Daoy (cell line): ENCODE measurements at places on chromosomes 7 and 10. TPM values are rescaled to one million over a fixed set of nuclear protein-coding genes. Genes with fewer than 3 reads are reported as not detected.
A peak's percentile ranks its signal among the peaks of the same experiment; 100 is the strongest.

GRCh38 chr7:1033546-1034145 lies 10.7 kb upstream of the GPR146 start:
- DNase-seq, result no peak

- no peak for DNase-seq
Observed at GRCh38 chr10:107898392-107898791, 733.9 kb upstream of the SORCS1 start.

DNA sequence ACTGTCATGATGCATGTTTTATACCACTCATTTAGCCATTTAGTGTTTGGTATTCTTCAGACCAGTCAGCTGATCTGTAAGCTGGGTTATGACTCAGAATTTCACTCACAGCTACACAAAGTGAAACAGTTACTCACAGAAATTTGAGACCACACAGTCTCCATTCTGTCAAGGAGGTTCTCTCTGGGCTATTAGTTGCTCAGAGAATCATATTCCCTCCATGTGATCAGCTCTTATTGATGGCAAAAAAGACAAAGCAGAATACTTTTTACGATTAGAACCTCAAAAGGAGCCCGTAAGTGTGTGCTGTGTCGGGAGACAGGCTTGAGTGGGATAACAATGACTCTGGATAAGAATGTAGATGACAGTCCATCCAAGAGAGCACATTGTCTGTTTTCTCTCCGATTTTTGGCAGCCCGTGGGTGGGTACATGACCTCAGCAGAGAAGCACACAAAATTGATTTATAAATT lies 277.6 kb upstream of the SORCS1 start:
- DNase-seq, result no peak

- no peak for DNase-seq
Observed at GRCh38 chr7:96870185-96870584, 135.2 kb upstream of the DLX6 start.

- DNase-seq, result no peak
Observed at GRCh38 chr7:116792813-116793212, 69.6 kb upstream of the CAPZA2 start.

DNA sequence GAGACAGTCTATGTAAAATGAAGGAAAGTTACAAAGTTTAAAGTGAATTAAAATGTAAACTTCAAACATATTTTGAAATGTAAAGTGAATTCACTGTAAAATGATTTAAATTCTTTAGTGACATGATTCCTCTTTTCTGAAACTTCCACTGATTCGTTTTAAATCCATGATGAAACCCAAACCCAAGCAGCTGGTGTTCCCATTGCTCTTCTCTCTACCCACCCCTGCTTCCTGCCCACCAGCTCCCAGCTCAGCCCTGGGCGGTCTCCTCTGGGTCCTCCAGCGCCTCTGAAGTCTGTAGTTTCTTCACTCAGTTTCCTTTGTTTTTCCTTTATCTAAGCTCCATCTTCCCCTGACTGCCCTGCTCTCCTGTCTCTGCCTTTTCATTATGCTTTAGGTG lies 175.9 kb downstream of the SNX10 start:
- no peak for DNase-seq

DNA sequence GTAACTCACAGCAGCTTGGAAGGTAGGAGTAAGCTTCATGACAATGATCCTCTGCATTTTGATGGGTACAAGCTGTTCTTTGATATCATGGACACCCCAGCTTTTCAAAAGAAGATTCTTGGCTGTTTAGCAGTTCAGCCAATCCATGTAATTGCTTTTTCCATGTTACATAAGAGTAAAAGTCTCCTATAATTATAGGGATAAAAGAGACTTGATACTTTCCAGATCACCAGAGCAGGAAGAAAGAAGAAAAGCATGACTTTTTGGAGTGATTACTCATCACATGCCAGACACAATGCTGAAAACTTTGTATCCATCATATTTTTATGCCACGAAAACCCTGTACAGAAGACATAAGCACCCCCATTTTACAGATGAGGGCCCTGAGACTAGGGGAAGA lies 1049.7 kb downstream of the NRG3 start:
- no peak for DNase-seq

GRCh38 chr7:2710286-2710655 lies 22.3 kb downstream of the AMZ1 start:
- DNase-seq, result no peak

GRCh38 chr7:138770904-138771303 lies 26.9 kb upstream of the TMEM213 start:
- no peak for DNase-seq

GRCh38 chr10:128217136-128217535 lies 90.9 kb upstream of the MKI67 start:
- peak; percentile 9 for DNase-seq

GRCh38 chr10:100810091-100810834 lies 64.9 kb downstream of the PAX2 start:
- no peak for DNase-seq

- peak; percentile 33 for DNase-seq
Observed at GRCh38 chr7:120272701-120273475, at the start of gene KCND2. TSS of gene KCND2 (plus strand) at chr7:120273175.

GRCh38 chr7:139441961-139442360 lies 41.5 kb downstream of the KLRG2 start:
- no peak for DNase-seq

DNA sequence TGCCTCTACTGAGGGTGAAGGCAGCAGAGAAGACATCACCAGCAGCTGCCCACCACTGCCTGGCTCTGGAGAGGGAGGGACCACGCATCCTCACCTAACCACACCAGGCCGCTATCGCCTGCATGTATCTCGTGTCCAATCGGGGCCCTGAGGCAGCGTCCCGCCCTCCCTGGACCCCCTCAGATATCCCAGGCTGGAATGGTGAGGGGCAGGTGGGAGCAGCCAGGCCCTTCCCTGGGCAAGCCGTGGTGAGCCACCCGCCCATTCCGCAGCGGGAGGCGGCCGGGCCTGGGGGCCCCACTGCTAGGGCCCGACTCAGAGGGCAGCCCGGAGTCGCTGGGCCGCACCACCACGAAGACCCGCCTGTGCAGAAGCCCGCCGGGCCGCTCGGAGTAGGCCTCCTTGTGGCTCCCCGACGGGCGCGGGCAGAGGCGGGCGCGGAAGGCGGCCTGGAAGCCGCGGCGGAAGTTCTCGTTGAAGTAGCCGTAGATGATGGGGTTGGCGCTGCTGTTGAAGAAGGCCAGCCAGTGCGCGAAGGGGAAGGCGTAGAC lies 21.6 kb upstream of the PPA1 start:
- no peak for DNase-seq

- peak; percentile 52 for DNase-seq
Observed at GRCh38 chr7:55185321-55185802, 166.5 kb downstream of the EGFR start.

- peak; percentile 94 for DNase-seq
Observed at GRCh38 chr7:151736403-151736909, 140.5 kb downstream of the PRKAG2 start.

- peak; percentile 90 for DNase-seq
Observed at GRCh38 chr7:38368191-38368605, 94.8 kb upstream of the TARP start.

- no peak for DNase-seq
Observed at GRCh38 chr10:122164023-122164601, 107.0 kb upstream of the BTBD16 start.

DNA sequence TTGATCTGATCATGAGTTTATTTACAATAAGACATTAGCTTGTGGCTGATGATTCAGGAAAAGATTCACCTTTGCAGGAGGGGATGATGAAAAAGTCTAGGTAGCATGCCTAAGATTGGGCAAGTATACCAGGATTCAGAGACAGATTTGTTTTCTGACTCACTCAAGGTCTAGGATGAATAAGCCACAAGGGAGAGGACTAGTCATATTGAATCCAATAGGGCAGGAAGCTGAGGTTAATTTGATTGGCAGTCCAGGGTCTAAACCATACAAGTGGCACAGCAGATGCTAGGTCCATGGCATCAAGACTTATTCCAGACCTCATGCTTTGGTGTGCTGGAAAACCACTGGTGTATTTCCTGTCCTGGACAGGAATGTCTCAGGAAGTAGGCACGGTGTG lies 1133.4 kb downstream of the XPNPEP1 start:
- DNase-seq, result no peak

- no peak for DNase-seq
Observed at GRCh38 chr7:3232228-3232627, 68.8 kb upstream of the SDK1 start.

DNA sequence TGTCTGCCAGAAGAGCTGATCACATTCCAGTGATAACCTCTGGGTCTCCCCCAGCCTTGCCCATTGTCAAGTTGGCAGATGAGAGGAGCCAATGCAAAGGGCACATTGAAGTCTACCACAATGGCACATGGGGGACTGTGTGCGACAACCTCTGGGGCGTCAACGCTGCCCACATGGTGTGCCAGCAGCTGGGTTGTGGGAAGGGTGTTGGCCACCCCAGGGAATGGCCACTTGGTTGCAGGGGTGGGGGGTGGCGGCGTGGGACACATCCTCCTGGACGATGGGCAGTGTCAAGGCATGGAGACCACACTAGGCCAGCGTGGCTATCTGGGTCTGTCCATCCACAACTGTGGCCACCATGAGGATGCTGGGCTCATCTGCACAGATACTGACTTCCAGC lies 43.4 kb downstream of the CUZD1 start:
- no peak for DNase-seq

- DNase-seq, result no peak
Observed at GRCh38 chr10:84521468-84521867, 193.1 kb downstream of the CCSER2 start.

DNA sequence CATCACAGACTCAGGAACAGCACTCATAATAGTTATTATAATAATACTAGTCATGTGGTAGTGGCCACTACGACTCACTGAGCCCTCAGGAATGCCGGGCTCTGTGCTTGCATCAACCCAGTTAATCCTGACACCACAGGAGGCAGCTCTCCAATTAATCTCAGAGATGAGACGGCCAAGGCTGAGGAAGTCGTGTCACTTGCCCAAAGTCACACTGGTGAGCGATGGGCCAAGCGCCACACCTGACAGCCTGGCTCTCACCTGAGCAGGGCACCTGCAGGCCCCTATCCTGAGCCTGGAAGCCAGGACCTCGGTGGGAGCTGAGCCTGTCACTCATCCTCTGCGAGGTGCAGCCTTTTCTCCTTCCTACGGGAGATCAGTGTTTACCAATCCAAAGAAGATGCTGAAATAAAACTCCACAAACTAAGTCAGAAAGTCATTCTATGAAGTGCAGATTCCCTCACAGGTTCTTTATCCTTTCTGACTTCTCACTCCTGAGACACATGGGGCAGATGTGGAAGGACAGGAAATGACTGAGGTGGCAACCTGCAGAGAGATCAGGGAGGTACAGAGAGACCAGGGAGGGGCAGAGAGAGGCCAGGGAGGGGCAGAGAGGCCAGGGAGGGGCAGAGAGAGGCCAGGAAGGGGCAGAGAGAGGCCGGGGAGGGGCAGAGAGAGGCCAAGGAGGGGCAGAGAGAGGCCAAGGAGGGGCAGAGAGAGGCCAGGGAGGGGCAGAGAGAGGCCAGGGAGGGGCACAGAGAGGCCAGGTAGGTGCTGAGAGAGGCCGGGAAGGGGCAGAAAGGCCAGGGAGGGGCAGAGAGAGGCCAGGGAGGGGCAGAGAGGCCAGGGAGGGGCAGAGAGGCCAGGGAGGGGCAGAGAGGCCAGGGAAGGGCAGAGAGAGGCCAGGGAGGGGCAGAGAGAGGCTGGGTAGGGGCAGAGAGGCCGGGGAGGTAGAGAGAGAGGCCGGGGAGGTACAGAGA lies 38.5 kb downstream of the VIPR2 start:
- no peak for DNase-seq

DNA sequence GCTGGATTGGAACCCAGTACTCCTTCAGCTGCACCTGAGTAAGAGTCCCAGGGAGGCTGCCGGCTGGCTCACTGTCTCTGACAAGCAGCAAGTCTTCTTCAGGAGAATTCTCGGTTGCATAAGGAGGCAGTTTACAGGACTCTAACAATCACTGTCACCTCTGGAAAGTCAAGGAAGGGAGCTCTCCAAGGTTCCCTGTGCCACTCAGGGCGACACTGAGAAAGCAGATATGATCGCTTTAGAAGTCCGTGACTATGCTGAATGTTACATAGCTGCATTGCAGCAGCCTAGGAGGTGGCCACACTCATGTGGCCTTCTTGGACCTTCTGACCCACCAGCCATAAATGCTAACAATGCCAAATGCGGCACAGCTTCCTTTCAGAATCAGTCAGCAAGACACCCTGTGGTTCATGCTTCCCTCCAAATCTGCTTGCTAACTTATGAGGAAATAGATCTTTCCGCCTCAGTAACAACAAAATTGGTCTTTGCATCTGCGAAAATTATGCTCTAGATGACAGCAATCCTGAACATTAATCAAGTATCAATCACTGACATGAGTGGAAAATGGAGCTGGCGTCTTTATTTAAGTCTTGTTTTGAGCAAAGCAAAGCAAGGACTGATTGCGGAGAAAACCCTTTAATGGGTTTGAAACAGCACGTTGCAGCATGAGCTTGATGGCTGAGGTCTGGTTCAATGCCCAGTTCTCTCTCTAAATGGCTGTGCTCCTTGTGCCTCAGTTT lies 132.9 kb downstream of the ATXN7L1 start:
- no peak for DNase-seq

- no peak for DNase-seq
Observed at GRCh38 chr10:21363092-21363730, 162.3 kb downstream of the SKIDA1 start.

DNA sequence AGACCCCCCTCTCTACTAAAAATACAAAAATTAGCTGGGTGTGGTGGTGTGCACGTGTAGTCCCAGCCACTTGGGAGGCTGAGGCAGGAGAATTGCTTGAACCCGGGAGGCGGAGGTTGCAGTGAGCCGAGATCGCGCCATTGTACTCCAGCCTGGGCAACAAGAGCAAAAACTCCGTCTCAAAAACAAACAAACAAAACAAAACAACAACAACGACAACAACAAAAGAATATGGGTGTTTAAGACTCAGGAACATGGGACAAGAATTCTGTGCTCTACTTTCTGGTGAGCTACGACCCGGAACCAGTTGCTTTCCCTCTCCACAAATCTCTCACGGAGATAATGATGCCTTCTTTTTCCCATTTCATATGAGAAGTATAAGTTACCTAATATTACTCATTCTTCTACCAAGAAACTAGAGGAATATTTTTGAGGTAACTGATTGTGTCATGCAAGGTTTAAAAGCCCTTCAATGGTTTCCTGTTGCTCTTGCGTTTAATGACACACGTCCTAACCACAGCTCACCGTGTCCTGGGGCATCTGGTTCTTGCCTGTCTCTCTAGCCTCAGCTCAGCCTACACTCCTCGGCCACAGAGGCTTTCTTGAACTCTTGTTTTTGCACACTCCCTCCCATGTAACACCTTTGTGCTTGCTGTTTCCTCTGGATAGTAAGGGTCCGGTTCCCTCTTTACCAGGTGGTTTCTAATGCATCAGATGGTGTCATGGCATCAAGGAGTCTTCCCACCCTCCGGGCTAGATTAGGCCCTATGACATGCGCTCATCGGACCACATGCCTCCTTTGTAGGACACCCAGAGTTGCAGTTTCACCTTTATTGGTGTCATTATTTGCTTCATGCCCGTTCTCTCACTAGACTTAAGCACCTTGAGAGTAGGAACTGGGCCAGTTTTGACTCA lies 67.5 kb downstream of the PFKFB3 start:
- DNase-seq, result peak; percentile 53

Gene WEE2
- not detected in 2 replicates for total RNA-seq

Gene MYL7
- not detected in 2 replicates for total RNA-seq

Gene CLRN3
- not detected in 2 replicates for total RNA-seq

Gene LIPF
- total RNA-seq, result not detected in 2 replicates

Gene XRCC2
- 20.9 and 24.6 TPM in 2 replicates for total RNA-seq

Gene SLC18A2
- total RNA-seq, result not detected in 2 replicates

Gene SPDYE5
- not detected in 2 replicates for total RNA-seq

Gene SPOCK2
- 0.29 TPM in 1 of 2 replicates, not detected in the other for total RNA-seq

Gene AGAP5
- total RNA-seq, result 1.1 and 1.8 TPM in 2 replicates

Gene TEX47
- total RNA-seq, result not detected in 2 replicates
